ENCODE measurements at places on chromosomes 5 and 9.
A peak's percentile ranks its signal among the peaks of the same experiment; 100 is the strongest.

DNA sequence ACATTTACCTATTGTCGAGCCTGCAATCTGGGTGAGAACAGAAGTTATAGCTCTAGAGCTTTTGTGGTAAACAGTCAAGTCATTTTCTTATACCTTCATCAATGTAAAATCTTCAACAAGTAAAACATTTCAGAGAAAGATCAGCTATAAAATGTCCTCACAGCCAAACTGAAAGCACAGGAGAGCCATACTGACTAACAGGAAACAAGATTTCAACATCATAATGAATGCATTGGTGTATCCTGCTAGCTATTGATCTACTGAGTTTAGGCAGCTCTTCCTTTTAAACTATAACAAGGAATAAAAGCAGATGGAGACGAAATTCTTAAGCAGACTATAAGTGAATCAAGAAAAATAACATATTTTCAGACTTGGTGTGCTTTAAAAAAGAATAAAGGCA lies 1522.9 kb upstream of the WWC1 start:
- no peak for DNase-seq

GRCh38 chr5:54063817-54064216 lies 246.6 kb downstream of the ARL15 start:
- no peak for DNase-seq

DNA sequence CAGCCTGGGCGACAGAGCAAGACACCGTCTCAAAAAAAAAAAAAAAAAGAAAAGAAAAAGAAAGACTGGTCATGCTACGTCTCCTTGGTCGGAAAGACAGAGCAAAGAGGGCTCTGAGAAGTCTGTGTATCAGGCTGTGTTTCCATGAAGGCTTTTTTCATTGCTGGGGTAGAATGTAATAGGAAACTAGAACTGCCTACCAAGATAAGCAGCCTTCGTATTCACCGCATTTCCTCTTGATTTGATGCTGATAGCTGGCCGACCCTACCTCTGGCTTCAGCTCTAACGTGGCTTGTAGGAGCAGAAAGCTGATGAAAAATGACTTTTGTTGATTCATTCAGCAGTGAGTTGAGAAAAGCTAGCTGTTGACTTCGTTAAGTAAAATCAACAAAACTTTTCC lies 17.4 kb downstream of the SLC1A3 start:
- peak; percentile 28 for DNase-seq

GRCh38 chr5:150671509-150672236 lies 10.6 kb downstream of the MYOZ3 start:
- no peak for DNase-seq

DNA sequence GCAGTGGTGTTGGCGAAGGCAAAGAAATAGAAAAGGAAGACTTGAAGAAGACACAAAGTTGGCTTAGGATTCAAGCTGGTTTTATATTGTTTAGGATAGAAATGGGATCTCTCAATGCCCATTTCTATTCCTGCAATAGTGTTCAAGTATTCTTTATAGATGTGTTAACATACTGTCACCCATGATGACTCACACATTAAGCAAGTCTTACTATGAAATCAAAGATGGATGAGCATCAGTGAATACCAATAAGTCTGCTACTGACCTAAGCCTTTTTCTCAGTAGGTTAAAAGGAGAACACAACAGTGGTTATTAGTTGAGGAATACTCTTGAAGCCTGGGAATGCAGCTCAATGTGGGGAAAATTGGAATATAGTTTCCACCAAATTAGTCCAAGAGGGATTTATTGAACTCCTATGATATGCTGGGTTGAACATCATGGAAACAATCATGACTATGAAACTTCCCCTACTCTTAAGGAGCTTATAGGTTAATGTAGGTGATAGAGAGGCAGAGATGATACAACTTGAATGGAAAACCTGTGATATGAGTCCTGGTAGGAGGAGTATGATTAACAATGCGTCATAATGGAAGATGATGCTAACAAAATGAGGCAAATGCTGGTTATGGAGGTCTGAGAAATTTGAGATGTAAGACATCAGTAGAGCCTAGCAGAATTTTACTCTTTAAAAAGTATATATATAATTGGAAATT lies 417.1 kb upstream of the DAP start:
- DNase-seq: no peak

GRCh38 chr9:99807276-99807852 lies 14.3 kb upstream of the NR4A3 start:
- DNase-seq: peak; percentile 85

GRCh38 chr5:107223066-107223465 lies 447.7 kb downstream of the EFNA5 start:
- peak; percentile 8 for DNase-seq

GRCh38 chr9:114107286-114108001 lies 8.4 kb upstream of the KIF12 start:
- DNase-seq: no peak

GRCh38 chr9:16475996-16476395 lies 394.5 kb downstream of the BNC2 start:
- DNase-seq: no peak

- no peak for DNase-seq
Measured at GRCh38 chr5:80703747-80704146, 49.0 kb upstream of the DHFR start.

DNA sequence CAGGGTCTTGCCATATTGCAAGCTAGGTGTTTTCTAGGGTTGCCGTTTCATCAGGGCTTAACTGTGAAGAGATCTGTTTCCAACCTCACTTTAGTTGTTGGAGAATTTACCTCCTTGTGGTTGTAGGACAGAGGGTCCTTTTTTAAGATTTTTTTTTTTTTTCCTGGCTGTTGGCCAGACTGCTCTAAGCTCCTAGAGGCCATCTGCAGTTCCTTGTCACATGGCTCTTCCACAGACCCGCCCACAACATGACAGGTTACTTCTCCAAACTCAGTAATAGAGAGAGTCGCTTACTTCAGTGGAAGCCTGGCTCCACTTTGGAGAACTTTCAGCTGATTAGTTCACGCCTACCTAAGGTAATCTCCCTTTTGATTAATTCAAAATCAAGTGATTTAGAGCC lies 543.7 kb downstream of the DMRTA1 start:
- DNase-seq: peak; percentile 82

- no peak for DNase-seq
Measured at GRCh38 chr9:89811356-89811755, 206.5 kb downstream of the GADD45G start.

DNA sequence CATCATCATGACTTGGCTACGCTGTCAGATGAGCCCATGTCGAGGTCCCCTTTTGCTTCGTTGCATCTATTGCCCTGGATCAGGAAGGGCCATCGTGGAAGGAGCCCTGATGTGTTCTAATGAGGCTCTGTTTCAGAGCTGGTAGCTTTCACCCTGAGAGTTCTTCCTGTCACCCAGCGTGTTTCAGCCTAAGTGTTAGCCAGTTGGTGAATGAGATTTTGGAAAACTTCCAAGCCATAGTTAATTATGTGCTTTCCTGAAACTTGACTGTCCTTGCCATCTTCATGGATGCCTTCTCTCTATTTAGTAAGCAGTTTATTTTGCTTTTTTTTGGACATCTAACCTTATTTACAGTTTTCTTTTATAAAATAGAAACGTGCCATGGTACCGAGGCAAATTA lies 1695.4 kb upstream of the WWC1 start:
- DNase-seq: peak; percentile 20

DNA sequence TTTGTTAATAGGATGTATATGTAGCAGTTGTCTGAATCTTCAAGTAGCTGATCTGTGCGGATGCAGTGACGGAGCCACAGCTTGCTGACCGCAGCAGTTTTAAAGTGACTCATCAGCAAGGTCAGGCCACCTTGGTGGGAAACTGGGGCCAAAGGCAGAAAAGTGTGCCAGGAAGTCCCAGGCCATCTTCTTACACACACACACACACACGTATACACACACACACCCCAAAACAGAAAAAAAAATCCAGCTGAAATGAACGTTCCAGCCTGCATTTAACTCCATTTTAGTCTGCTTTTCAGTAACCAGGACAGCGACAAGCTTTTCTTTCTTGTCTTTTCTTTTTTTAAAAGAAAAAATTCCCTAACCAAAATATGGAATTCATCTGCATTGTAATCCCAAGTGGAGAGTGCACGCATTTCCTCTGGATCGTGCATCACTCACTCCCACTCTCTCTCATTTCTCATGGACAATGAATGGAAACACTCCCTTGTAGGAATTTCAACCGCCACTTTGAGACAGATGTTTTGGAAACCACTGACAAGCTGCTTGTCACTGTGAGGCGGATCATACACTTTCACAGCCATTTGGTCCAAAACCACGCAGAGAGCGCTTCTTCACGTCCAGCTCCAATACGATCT lies 103.9 kb downstream of the LHFPL2 start:
- no peak for DNase-seq

DNA sequence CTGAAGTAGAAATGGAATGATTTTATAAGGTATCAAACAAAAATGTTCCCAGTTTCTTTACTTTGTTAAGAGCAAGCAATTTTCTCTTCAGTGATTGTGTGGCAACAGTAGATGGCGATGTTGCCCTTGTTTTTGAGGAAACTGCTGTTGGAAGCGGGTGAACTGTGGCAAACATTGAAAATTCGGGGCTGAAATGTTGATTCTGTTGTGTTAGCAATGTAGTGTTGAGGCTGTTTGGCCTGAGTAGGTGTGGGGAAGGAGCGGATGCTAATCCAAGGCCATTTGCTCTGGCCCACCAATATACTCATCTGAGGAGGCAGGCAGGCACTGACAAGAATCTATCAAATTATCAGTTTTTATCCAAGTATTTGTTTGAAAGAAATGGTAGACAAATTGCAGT lies 129.8 kb downstream of the SLC12A2 start:
- DNase-seq: peak; percentile 39

- no peak for DNase-seq
Measured at GRCh38 chr9:112078432-112078831, 96.7 kb downstream of the SUSD1 start.

GRCh38 chr5:177982956-177983355 lies 13.1 kb downstream of the PROP1 start:
- no peak for DNase-seq

- DNase-seq: no peak
Measured at GRCh38 chr9:136075134-136075841, 19.8 kb downstream of the NACC2 start.

DNA sequence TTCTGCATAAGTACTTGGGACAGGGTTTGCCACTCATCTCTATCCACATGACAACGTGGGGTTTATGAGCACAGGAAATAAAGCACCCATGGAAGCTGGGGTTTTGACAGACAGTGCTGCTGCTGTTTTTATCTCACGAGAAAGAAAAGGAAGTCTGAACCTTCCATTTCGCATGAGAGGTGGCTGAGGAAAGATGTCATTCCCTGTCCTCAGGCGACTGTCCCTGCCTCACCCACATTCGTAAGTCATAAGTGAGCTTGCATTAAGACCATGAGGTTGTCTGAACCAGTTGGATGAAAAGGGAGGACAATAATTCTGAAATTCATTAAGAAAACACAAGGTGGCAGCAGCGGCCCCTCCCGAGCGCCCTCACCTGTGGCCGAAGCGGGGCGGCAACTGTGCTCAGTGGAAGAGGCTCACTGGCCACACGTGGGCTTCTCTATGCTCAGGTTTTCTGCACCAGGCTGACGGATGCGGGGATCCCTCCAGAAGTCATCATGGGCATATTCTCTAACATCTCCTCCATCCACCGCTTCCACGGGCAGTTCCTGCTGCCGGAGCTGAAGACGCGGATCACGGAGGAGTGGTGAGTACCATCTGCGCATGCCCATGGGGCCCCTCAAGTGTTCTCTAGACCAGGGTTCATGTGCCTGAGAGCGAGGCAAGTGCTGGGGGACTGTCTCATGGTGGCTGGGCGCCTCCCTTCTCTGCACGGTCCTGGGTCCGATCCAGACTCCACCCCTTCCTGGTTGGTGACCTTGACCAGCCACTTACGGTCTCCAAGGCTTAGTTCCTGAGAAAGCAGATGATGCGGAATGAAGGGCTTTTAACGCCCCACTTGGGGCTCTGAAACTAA lies 54.7 kb upstream of the SUSD3 start:
- peak; percentile 49 for DNase-seq

- DNase-seq: no peak
Measured at GRCh38 chr5:67315082-67315989, 118.7 kb upstream of the CD180 start.

GRCh38 chr5:73256862-73257261 lies 83.9 kb downstream of the TMEM174 start:
- DNase-seq: no peak

DNA sequence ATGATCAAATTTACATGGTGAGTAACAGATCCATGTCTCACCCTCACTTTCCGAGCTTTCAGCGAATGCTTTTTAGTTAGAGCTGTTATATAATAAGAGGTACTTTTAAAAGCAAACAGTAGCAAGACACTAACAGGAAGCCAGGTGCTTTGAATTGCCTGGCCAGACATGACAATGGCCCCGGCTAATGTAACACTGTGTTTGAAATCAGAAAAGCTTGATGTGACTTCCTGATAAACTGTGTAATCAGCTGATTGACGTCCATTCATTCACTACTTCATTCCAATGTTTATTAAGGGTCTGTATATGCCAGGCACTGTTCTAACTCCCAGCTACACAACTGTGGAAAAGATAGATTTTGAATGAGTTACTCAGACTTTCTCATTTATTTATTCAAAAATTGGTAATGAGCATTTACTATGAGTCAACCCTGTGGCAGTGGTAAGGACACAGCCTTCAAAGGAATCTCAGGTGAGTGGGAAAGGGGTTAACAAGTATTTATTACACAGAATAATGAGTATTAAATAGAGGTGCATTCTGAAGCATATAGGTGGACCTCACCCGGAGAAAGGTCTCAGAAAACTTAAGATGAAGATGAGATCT lies 26.6 kb downstream of the DPYSL3 start:
- no peak for DNase-seq

DNA sequence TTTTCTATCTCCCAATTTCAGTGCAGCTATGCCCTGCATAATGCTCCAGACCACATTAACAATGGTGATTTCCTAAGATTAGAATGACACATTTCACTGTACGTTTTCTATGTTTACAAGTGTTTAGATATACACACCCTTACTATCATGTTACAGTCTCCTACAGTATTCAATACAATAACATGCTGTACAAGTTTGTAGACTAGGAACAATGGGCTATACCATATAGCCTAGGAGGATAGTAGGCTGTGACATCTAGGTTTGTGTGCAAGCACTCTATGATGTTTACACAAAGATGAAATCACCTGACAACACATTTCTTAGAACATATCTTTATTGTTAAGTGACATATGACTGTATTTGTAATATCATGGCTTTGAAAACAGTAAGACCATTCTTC lies 1435.6 kb upstream of the NUDT12 start:
- no peak for DNase-seq

- DNase-seq: no peak
Measured at GRCh38 chr5:156496291-156496690, 169.3 kb downstream of the SGCD start.

DNA sequence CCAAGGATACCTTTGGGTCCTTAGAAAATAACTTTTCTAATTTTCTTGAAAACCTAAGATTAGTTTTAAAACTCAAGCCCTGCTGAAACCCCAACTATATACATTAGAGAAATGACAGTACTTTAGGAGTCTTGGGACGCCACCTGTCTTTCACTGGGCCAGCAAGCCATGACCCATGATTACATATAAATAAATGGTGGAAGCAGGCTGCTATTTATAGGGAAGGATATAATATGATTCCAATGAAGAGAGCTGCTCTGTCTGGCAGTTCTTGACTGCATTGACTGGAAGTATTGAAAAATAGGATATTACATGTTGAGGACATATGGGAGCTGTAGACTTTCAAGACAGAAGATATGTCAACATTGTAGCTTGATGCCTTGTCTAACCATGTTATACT lies 7.3 kb downstream of the JMY start:
- no peak for DNase-seq

All from OCI-M1 (cell line).